ENCODE measurements at places on chromosomes 3 and 15.

- no peak overlapping the region for H3K27ac ChIP-seq
- DNase-seq, result no peak
- H3K36me3 ChIP-seq, result no peaks in the 10 kb centered on the region
- no peaks in the 10 kb centered on the region for H3K4me1 ChIP-seq
- H3K4me3 ChIP-seq, result no peak overlapping the region
These were observed 35.1 kb upstream of the ZDHHC23 start for GRCh38 chr3:113912552-113913236.

- H3K27ac ChIP-seq, result no peak overlapping the region
- H3K27me3 ChIP-seq, result no peaks in the 10 kb centered on the region
- H3K4me3 ChIP-seq, result no peak overlapping the region
- no peak for DNase-seq
- H3K36me3 ChIP-seq, result no peaks in the 10 kb centered on the region
These were observed 28.3 kb upstream of the TMEM42 start for GRCh38 chr3:44833394-44833793.

- H3K27me3 ChIP-seq, result no peaks in the 10 kb centered on the region
- no peak within 1 kb of the TSS for H3K27ac ChIP-seq
- H3K4me1 ChIP-seq, result peaks cover 9% of the 10 kb centered on the region
- no peak for DNase-seq
- no peak within 1 kb of the TSS for H3K4me3 ChIP-seq
These were observed at the start of gene GNAT1 for GRCh38 chr3:50190936-50191660. Gene GNAT1, plus strand, starts transcription at chr3:50191610. Its CDS starts 116 bp downstream, at chr3:50191726.

GRCh38 chr15:81221449-81221848 lies 24.8 kb downstream of the IL16 start:
- peak; percentile 66 for DNase-seq
- no peaks in the 10 kb centered on the region for H3K36me3 ChIP-seq
- H3K27ac ChIP-seq, result no peak overlapping the region
- H3K4me1 ChIP-seq, result no peaks in the 10 kb centered on the region
- peaks cover 6% of the 10 kb centered on the region for H3K27me3 ChIP-seq

DNA sequence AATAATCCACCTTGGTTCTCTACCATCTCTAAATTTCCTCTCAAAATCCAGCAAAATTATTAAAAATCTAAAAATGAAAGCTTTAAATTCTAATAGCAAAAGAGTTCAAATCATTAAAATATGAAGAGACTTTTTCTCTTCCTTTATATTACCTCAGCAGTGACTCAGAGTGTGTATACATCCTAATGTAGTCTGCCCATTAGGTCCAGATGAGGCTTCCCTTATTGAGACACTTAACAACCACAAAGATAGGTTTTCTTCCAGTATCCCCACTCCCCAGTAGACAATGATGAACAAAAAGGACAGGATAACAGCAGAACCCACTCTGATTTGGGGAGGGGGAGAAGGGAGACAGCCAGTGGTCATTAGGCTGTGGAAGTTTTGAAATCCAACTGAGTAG lies 61.5 kb upstream of the DCBLD2 start:
- DNase-seq, result no peak
- H3K36me3 ChIP-seq, result no peaks in the 10 kb centered on the region
- H3K27me3 ChIP-seq, result no peaks in the 10 kb centered on the region
- H3K4me1 ChIP-seq, result no peaks in the 10 kb centered on the region
- no peak overlapping the region for H3K4me3 ChIP-seq

DNA sequence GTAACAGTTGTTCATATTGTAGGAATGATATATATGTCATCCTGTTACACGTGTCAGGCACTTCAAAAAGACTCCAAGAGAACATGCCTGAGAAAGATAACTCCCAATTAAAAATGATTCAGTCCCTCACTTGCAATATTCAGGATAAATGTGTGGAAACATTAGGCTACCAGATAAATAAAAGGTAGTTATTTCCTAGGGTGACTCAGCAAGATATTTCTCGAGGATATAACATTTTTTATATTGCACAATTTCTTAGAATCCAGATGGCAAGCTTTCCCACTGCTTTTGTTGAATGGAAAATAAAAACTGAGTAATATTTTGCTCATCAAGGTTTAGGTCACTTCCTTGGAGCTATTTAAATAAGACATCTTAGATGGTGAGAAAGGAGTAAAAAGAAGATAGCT lies 181.4 kb downstream of the GAP43 start:
- H3K4me3 ChIP-seq, result no peak overlapping the region
- no peaks in the 10 kb centered on the region for H3K27me3 ChIP-seq
- H3K36me3 ChIP-seq, result no peaks in the 10 kb centered on the region
- no peak for DNase-seq
- H3K27ac ChIP-seq, result no peak overlapping the region

DNA sequence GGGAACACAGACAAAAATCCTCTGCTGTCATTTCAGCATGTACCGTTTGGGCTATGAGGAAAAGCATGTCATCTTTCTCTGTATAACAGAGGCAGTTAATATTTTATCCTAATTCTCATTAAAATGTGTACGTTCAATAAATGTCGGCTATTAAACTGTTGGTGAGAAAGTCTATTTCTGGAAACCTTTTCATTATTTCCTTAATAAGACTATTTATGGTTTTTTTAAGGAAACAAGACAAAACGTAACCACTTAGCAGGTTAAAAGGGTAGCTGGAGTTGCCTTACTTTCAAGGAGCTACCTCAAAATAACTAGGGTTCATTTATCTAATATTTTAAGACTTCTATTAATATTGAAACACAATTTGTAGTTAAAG lies 1.8 kb upstream of the STT3B start:
- peaks cover 16% of the 10 kb centered on the region for H3K4me1 ChIP-seq
- DNase-seq, result no peak
- no peaks in the 10 kb centered on the region for H3K27me3 ChIP-seq
- no peaks in the 10 kb centered on the region for H3K36me3 ChIP-seq

GRCh38 chr3:127455541-127456450 lies 134.7 kb downstream of the TPRA1 start:
- no peaks in the 10 kb centered on the region for H3K36me3 ChIP-seq
- DNase-seq, result peak; percentile 82
- peak overlapping the region; percentile 52 for H3K4me3 ChIP-seq
- H3K4me1 ChIP-seq, result peaks cover 5% of the 10 kb centered on the region

GRCh38 chr3:159987291-159987711 lies 1.3 kb upstream of the IL12A start:
- H3K27me3 ChIP-seq, result no peaks in the 10 kb centered on the region
- H3K36me3 ChIP-seq, result no peaks in the 10 kb centered on the region
- no peak overlapping the region for H3K4me3 ChIP-seq
- peaks cover 5% of the 10 kb centered on the region for H3K4me1 ChIP-seq

- H3K27ac ChIP-seq, result no peak overlapping the region
- no peak overlapping the region for H3K4me3 ChIP-seq
- H3K4me1 ChIP-seq, result no peaks in the 10 kb centered on the region
These were observed 58.5 kb downstream of the HRH1 start for GRCh38 chr3:11212784-11213183.

GRCh38 chr3:27571345-27571744 lies 87.2 kb upstream of the SLC4A7 start:
- H3K4me1 ChIP-seq, result no peaks in the 10 kb centered on the region
- no peaks in the 10 kb centered on the region for H3K36me3 ChIP-seq
- no peaks in the 10 kb centered on the region for H3K27me3 ChIP-seq

DNA sequence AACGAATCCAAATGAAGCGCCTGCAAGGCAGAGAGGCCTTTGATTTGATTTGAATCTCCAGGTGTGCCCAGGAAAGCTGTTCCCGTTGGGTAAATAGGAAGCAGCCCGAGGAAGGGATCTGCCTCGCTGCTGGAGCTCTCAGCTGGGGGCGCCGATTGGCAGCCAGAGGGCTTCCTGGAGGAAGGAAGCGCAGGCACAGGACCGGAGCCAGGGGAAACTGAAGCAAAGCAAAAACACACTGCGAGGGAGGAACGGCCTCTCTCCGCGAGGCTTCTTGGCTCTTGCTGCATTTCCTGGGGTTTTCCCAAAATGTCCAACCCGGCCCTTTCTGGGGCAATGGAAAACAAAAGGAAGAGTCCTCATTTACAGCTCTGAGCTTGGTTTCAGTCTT lies 80.3 kb downstream of the TMEM266 start:
- no peaks in the 10 kb centered on the region for H3K36me3 ChIP-seq
- no peak overlapping the region for H3K27ac ChIP-seq
- H3K27me3 ChIP-seq, result no peaks in the 10 kb centered on the region
- DNase-seq, result no peak
- no peak overlapping the region for H3K4me3 ChIP-seq

DNA sequence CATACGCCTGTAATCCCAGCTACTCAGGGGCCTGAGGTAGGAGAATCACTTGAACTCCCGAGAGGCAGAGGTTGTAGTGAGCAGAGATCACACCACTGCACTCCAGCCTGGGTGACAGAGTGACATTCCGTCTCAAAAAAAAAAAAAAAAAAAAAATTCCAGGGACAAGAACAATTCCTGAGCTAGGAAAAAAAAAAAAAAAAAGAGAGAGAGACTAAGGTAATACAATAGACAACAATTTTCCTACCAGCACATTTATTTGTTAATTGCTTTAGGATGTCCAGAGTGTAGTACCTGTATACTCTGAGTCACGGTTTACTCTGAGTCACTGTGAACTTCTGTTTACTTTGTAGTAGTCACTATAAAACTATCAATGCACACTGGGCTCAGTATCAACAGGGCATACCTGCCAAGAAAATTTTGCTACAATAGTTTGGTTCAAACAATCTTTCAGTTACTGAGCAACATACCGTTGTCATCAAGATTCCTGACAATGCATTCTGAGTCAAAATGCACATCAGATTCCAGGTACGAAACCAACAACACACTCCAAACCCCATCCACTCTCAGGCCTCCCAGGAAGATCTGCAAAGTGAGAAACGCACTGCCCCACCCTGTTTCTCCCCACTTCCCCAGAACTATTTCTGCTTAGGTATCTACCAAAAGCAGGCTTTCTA lies 28.3 kb downstream of the IGF2BP2 start:
- H3K36me3 ChIP-seq, result no peaks in the 10 kb centered on the region
- no peak overlapping the region for H3K4me3 ChIP-seq
- DNase-seq, result no peak
- H3K27ac ChIP-seq, result no peak overlapping the region
- no peaks in the 10 kb centered on the region for H3K27me3 ChIP-seq

DNA sequence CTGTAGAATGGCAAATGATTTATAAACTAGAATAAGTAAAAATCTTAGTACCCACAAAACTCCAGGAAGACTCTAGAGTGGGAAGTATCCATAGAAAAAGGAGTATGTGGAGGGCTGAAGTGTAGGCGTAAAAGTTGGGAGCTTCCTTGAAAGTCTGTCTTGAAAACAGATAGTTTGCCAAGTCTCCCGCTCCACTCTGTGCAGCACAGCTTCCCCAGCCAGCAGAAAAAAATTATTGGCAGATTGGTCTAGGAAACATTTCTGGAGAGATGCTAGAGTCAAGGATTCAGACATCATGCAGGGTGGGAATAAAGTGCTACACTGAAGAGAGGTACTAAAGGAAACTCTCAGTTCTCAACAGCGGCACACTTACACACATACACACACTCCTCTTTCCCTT lies 53.4 kb upstream of the CD200R1L start:
- H3K27ac ChIP-seq, result no peak overlapping the region
- DNase-seq, result no peak
- H3K36me3 ChIP-seq, result no peaks in the 10 kb centered on the region
- H3K4me3 ChIP-seq, result no peak overlapping the region
- H3K4me1 ChIP-seq, result no peaks in the 10 kb centered on the region

DNA sequence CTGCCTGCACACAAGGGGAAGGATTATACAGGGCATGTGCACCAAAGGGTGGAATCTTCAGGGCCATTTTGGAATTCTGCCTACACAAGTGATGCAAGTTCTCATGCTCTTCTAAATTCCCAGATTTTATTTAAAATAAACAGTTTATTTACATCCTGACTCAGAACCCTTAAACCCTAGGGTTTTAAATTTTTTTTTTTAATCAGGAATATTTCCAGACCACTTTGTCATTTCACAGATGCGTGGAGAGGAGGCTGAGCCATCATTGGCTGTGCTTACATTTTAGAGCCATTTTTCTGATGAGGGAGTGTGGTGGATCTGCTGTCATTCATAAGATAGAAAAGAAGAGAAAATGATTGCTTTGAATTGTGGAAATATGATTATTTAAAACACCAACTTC lies 65.2 kb upstream of the MNS1 start:
- peaks cover 8% of the 10 kb centered on the region for H3K4me1 ChIP-seq
- H3K27ac ChIP-seq, result no peak overlapping the region
- H3K27me3 ChIP-seq, result no peaks in the 10 kb centered on the region
- DNase-seq, result no peak
- no peak overlapping the region for H3K4me3 ChIP-seq

DNA sequence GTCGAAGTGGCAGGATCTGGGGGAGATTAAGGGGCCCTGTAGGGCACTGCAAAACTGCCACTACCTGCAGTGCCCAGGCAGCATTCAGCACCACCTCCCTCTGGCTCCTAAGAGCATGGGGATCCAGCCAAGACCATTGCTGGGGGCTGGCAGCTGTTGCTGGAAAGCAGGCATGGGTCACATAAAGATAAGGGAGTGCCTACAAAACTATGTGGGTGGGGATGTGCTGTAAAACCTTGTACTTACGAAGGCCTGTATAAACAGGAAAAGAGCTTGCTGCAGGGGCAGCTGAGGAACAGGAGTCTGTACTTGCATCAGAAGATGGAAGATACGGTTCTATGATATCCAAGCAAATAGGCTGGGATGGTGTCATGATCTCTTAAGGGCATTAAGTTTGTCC lies 27.1 kb downstream of the IL20RB start:
- no peak for DNase-seq
- H3K36me3 ChIP-seq, result no peaks in the 10 kb centered on the region
- no peak overlapping the region for H3K4me3 ChIP-seq
- H3K4me1 ChIP-seq, result no peaks in the 10 kb centered on the region
- no peak overlapping the region for H3K27ac ChIP-seq

GRCh38 chr15:92687195-92687602 lies 31.6 kb upstream of the FAM174B start:
- no peak for DNase-seq
- no peaks in the 10 kb centered on the region for H3K4me1 ChIP-seq
- H3K27ac ChIP-seq, result no peak overlapping the region
- H3K4me3 ChIP-seq, result no peak overlapping the region

DNA sequence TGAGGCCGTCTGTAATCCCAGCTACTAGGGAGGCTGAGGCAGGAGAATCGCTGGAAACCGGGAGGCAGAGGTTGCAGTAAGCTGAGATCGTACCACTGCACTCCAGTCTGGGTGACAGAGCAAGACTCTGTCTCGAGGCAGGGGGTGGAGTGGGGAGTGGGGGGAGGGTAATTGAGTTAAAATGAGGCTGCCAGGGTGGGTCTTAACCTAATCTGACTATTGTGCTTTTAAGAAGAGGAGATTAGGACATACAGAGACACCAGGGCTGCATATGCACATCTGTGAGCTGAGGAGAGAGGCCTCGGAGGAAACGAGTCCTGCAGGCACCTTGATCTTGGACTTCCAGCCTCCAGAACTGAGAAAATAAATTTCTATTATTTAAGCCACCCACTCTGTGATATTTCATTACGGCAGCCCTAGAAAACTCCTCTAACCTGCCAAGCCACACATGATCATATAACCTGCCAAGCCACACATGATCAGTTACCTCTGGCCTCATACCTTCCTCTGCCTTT lies 197.0 kb downstream of the THSD4 start:
- no peak overlapping the region for H3K27ac ChIP-seq
- no peaks in the 10 kb centered on the region for H3K36me3 ChIP-seq
- DNase-seq, result no peak
- no peak overlapping the region for H3K4me3 ChIP-seq
- no peaks in the 10 kb centered on the region for H3K4me1 ChIP-seq

GRCh38 chr3:9947025-9947995 lies 4.9 kb downstream of the PRRT3 start:
- peak; percentile 80 for DNase-seq
- peak overlapping the region; percentile 81 for H3K4me3 ChIP-seq
- H3K27ac ChIP-seq, result peak overlapping the region; percentile 81
- H3K4me1 ChIP-seq, result peaks cover 2% of the 10 kb centered on the region
- H3K36me3 ChIP-seq, result no peaks in the 10 kb centered on the region

- H3K27ac ChIP-seq, result no peak overlapping the region
- DNase-seq, result no peak
- no peaks in the 10 kb centered on the region for H3K4me1 ChIP-seq
These were observed 333.8 kb upstream of the TRIM42 start for GRCh38 chr3:140344082-140344454.

All from psoas muscle (tissue), 8 donors.